Naive B cell (primary cell): ENCODE measurements at places on chromosomes 12 and 14. TPM values are rescaled to one million over a fixed set of nuclear protein-coding genes. Genes with fewer than 3 reads are reported as not detected.

GRCh38 chr14:56417173-56417572 is 162.4 kb upstream of the TMEM260 start:
- H3K27me3 ChIP-seq: no peaks in the 10 kb centered on the region
- no peak overlapping the region for H3K27ac ChIP-seq
- no peak overlapping the region for H3K4me3 ChIP-seq
- no peaks in the 10 kb centered on the region for H3K36me3 ChIP-seq
- no peak for DNase-seq

Gene AHNAK2
- polyA plus RNA-seq: 0.66 TPM

DNA sequence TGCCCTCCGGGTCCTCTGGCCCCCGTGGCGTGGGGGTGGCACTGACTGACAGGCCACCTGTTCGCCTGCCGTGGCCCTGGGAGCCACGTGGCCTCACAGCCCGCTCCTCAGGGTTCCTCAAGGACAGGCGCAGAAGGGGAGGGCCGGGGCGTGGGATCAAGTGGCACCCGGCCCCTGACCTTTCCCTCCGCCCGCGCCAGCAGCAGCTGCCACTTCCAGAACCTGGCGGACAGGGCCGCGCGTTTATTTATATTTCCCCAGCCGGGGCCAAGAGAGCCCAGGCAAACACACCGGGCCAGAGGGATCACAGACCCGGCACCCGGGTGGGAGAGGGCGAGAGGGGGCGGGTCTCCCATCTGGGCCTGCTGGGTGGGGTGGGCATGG is 92.6 kb downstream of the RFLNA start:
- H3K27ac ChIP-seq: no peak overlapping the region
- no peak for DNase-seq
- no peaks in the 10 kb centered on the region for H3K36me3 ChIP-seq

DNA sequence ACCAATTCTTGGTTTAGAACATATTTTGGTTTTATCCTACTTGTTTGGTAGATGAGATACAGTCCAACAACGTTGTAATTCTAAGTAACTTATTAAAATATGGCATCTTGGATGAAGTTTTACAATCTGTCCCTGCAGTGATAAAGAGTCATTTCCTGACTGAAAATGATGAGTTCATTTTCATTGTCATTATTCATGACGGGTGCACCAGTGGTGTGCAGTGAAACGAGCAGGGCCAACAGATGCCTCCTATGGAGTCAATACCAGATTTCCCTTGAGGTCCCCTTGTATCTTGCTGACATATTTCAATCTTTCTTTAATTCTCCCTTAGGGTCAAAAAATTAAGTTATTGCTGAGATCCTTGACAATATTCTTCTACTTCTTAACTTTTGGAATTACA is 438.5 kb downstream of the LRIG3 start:
- H3K4me1 ChIP-seq: no peaks in the 10 kb centered on the region
- H3K36me3 ChIP-seq: no peaks in the 10 kb centered on the region
- no peaks in the 10 kb centered on the region for H3K27me3 ChIP-seq
- no peak overlapping the region for H3K4me3 ChIP-seq
